ENCODE measurements at places on chromosomes 11 and 22.

DNA sequence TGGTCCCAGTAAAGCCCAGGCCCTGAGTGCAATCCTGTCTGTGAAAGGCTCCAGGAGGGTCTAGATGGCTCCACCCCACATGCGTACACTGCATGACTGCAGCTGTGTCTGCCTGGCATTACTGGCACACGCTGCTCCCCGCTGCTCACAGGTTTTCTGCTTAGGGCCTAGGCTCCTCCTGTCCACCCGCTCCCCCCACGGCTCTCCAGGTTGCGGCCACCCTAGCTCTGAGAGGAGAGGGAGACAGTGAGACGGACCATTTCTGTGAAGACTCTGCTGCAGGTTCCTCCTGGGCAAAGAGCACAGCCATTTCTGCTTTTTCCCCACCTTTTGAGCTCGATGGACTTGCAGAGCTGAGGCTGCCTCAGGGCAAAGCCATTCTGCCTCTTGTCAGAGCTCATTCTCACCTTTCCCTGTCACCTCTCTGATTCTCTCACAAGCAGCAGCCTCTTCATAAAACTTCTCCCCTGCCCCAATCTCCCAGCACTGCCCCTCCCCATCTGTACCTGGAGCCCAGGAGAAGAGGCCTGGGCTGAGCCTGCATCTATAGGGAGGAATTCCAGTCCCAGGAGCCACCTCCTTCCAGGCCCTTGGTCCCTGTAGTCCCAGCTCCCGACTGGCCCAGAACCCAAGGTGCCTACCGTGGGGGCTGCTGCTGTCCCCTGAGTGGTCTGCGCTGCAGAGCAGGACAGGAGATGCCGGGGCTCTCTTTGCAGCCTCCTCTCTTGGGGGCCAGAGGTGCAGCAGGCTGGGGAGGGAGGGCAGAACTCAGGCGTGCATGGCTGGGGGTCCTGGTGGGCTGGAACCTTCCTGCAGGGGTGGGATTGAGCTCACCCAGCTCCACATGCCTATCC, 433.7 kb upstream of the B3GAT1 start:
- no peak for DNase-seq

GRCh38 chr11:102338479-102339010, 8.5 kb upstream of the BIRC2 start:
- no peak for DNase-seq

DNA sequence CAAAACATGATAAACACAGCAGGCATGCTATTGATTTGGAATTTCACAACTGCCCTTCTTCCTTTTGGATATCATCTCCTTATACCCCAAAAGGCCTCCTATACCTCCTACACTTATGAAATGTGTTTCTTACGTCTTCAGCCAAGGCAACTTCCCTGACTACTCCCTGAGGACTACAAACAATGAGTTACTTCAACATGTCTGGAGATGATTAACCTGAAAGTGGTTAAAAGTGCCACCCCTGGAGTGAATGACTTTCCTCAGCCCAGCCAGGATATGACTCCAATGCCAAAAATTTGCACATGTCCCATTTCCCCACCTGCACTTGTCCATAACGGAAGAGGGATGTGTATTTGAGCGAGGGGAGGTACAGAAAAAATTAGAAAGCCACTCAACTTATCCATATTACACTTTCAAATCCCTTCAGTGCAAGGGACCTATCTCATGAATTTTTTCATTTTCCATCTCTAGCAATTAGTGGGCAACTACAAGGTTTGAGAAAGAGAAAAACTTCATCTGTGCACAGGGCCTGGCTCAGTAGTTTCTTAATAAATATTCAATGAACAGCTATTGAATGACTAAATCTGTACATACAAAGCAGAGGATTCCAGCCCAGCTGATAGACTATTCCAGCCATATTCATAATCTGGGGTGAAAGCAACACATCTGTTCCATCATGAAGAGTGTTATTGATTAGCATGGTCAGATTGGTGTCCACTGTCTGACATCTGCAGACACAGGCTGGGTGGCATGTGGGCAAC, 36.8 kb downstream of the KIRREL3 start:
- no peak for DNase-seq

DNA sequence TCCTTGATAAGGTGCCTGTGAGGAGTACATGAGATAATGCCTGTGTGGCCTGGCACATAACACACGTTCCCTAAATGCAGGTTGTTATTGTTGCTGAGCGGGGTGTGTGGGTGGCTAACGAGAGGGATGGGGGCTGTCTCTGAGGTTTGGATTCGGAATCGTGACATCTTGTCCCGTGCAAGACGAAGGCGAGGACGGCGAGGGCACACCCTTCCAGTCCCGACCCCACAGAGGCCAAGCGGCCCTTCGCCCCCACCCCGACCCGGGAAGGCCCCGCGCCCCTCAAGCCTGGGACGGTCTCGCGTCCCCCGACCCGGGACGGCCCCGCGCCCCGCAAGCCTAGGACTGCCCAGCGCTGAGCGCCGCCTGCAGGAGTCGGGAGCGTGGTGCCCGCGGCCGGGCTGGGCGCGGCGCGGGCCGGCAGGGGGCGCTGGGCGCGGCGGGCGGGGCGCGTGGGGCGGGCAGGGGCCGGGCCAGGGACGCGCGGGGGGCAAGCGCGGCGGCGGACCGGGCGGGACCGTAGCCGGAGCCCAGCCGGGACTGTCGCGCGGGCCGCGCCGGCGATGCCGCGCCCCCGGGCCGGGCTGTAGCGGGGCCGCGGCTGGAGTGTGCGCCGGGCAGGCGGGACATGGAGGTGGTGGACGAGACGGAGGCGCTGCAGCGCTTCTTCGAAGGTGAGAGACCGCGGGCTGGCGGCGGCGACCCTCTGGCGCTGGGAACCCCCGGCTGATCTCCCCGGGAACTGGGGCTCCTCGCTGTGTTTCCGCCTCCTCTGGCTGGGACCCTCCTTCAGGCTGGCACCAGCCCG, at the start of gene MYRF:
Gene MYRF, plus strand, starts transcription at position 520 of the 808 bp plus-strand sequence. Its CDS starts 109 bp downstream, at position 629.
- peak; percentile 43 for DNase-seq

GRCh38 chr11:6604790-6605189, 1.2 kb downstream of the ILK start:
- DNase-seq, result no peak

All from fibroblast of villous mesenchyme (primary cell).